Activated T-helper 9 cell treated with anti-CD3 and anti-CD28 coated beads, Interleukin-2, amount 50 U/mL, for 16 hours (primary cell): ENCODE measurements at places on chromosomes 6 and 20.

- DNase-seq = no peak
Measured at GRCh38 chr20:51138576-51138975, 115.7 kb upstream of the KCNG1 start.

DNA sequence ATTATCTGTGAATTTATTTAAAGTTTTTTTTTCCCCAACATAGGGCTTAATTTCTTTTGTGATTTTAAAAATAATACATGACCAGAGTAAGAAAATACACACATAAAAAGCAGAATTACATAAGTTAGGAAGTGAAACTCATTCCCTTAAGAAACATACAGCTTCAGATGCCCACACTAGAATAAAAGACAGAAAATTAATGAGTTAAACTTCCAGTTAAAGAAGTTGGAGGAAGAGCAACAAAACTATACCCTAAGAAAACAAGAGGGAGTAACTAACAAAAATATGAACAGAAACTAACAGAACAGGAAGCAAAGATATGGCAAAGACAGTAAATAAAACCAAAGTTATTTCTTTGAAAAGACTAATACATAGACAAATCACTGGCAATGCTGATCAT lies 107.6 kb upstream of the CEP85L start:
- no peak for DNase-seq

DNA sequence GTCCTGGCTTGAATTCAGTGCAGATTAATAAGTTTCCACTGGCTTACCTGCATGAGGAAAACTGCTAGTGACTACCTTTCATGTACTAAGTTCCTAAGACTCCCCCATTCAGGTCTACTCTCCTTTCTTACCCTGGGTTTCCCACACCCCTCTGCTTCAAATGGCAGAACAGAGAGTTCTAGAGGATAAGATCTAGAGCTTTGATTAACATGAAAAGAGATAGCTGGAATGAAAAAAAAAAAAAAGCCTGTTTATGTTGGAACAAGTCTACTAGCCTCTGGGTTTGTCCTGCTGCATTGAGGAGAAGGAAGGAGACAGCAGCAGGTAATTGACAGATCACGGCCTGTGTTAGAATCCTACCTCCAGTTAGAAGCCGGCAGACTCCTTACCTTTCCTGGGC lies 201.4 kb upstream of the SOX4 start:
- DNase-seq = no peak

- no peak for DNase-seq
Measured at GRCh38 chr6:30497714-30498113, 8.4 kb downstream of the HLA-E start.

DNA sequence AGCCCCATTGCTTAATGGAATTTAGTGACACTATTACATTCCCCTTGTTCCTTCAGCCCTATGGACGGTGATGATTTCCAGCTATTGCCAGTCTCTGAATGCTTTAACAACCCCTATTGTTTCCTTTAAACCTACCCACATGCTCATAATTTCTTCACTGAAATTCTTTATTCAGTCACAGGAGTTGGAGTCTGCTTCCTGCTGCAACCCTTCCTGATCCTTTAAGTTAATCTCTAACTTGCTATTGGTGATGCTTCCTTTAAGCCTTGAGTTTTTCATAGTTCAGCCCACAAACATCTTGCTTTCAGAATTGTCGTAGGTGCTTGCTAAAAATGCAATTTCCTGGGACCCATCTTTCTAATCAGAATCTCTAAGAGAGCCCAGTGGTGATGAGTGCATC lies 66.3 kb upstream of the TNFAIP3 start:
- DNase-seq = no peak

DNA sequence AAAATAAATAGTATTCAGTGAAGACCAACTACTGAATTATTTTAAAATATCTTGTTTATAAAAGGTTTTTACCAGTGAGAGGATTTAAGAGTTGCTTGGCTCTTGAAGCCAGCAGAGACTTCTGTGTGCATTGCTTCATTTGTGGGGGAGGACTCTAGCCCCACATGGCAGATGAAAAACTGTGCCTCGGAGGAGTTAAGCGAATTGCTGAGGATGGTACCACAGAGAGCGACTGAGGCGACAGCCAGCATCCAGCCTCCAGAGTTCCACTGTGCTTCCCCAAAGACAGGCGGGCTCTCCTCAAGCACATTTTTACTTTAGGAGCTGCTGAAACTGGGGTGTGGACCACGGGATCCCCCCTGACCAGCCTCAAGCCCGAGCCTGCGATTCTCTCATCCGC lies 80.7 kb downstream of the THBS2 start:
- no peak for DNase-seq

DNA sequence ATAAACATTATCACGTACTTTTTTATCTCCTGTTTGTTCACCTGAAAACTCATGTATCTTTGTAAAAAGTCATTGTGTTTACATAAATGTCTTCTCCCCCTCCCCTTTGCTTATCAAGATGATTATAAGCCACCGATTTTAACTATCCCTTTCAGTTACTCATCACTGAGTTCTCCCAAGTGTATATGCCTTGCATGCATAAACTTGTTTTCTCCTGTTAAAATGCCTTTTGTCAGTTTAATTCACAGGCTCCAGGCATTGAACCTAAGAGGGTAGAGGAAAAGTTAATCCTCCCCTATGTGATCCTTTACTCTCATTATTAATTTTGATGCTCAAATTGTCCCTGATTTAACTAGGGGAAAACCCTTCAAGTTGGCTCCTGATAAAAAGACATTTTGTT lies 24.2 kb downstream of the ANKEF1 start:
- no peak for DNase-seq

GRCh38 chr6:29071831-29072723 lies 15.0 kb downstream of the OR2B3 start:
- DNase-seq = no peak

- no peak for DNase-seq
Measured at GRCh38 chr20:23569570-23569969, 1.3 kb upstream of the CST9L start.

GRCh38 chr6:23329086-23329485 lies 759.7 kb downstream of the HDGFL1 start:
- DNase-seq = no peak

DNA sequence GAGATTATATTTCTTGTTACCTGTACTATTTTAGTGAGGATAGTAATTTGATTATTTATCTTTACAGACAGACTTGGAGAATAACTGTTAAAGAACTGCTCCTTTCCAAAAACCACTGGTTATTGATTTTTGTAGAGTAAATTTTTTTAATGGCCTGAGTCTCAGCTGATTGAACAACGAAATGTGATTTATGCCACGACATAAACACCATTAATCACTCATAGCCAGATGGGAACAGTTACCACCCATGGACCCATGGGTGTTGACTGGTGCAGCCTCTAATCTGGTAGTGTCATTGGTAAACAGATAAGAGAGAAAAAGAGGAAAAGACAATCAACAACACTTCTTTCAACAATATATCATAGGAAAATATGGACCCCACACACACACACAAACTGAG lies 101.4 kb upstream of the BEND6 start:
- no peak for DNase-seq

GRCh38 chr20:1491281-1491840 lies at the start of gene SIRPB2:
TSS of gene SIRPB2 (minus strand) at chr20:1491420. CDS start at chr20:1491359, 61 bp downstream.
- no peak for DNase-seq

DNA sequence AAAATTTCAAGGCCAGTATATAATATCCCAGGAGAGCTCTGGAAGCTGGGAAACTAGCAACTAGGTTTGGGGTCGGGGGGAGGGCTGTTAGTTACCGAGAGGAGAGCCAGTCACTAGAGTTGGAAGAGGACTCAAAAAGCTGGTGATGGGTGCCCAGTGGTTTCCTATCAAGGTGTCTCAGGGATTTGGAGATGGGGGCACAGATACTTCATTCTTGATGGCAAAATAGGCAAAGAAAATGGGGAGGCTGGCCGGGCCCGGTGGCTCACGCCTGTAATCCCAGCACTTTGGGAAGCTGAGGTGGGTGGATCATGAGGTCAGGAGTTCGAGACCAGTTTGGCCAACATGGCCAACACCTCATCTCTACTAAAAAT lies 805 bp downstream of the PHF1 start:
- no peak for DNase-seq

- DNase-seq = no peak
Measured at GRCh38 chr6:8029243-8029870, 34.8 kb downstream of the BLOC1S5 start.

GRCh38 chr6:836276-836853 lies 143.4 kb upstream of the EXOC2 start:
- no peak for DNase-seq

GRCh38 chr20:52829111-52829510 lies 143.0 kb upstream of the TSHZ2 start:
- no peak for DNase-seq

DNA sequence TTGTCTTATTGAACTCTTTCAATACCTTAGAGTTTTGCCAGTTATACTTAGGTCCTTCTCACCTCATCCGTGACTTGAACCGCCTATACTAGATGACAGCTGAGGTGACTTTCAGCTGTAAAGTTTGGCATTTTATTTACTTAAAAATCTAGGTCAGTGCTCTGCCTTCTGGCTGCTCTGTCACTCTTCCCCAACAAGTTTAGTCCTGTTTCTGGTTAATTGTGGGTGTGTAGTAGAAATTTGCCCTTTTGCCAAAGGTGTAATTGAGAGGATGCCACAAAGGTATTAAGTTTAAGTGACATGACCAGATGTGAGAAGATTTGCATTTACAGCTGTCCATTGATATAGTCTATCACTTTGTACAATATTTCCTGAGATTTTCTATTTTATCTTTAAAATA lies 106.2 kb downstream of the FARS2 start:
- DNase-seq = no peak

DNA sequence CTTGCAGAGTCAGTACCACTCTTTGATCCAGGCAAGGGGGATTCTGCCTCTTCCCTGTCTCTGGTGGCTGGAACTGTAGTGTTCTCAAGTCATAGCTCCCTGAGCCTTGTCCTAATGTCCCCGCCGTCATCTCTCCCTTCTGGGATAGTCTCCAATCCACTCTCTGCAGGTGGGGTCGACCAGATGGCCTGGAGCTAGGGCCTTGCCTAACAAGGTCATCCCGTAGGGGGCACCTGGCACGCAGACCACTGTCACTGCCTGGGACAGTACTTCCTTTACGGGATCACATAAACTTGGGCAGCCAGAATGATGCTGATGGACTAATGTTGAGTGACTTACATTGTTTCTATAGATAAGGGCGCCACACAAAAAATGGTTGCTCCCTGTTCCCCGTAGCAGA lies 118.9 kb upstream of the SLC22A23 start:
- no peak for DNase-seq

- DNase-seq = no peak
Measured at GRCh38 chr6:23420659-23421350, 705.2 kb upstream of the NRSN1 start.

GRCh38 chr6:146887447-146888077 lies 288.8 kb downstream of the ADGB start:
- DNase-seq = no peak

- DNase-seq = no peak
Measured at GRCh38 chr20:58634521-58635278, 16.4 kb upstream of the STX16 start.
